Stimulated activated CD8-positive, alpha-beta memory T cell treated with anti-CD3 and anti-CD28 coated beads, Interleukin-2, amount 100 ng/mL, for 1 hour (primary cell): ENCODE measurements at places on chromosomes 16 and 17.

DNA sequence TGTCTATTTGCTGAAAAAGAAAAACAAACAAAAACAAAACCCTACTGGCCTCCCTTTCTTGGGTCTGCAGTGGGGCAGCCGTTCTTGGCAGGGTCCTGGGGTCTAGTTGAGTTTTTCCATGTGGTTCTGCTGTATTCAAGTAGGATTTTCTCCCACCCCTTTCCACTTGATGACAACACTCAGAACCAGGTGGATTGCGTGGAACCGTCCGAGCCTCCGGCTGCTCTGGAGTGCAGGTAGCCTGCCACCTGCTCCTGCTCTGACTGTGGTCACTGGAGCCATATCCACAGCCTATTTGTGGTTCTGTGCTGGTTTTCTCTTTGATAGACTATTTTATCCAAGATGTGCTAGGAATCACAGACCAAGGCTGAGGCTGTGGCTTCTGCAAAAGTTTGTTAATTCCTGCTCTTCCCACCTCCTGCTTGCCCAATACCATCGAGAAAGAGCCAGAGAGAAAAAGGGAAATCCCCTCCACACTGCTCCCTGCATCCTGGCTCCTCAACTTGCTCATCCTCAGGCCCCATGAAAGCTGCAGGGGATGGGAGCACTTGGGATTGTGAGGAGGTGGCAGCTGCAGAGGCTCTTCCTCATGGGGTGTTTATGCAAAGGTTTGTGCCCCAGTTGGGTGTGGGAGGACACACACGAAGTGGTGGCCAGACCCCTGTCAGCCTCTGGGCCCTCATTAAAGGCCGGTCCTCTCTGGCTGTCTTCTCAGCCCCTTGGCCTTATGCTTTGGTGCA, 377.8 kb upstream of the TNRC6C start:
- DNase-seq, result no peak

GRCh38 chr17:64632606-64633005, 29.5 kb downstream of the SMURF2 start:
- DNase-seq, result no peak

GRCh38 chr16:12435730-12436129, 368.0 kb downstream of the CPPED1 start:
- no peak for DNase-seq

GRCh38 chr16:89902980-89903379, 15.7 kb upstream of the MC1R start:
- DNase-seq, result no peak

DNA sequence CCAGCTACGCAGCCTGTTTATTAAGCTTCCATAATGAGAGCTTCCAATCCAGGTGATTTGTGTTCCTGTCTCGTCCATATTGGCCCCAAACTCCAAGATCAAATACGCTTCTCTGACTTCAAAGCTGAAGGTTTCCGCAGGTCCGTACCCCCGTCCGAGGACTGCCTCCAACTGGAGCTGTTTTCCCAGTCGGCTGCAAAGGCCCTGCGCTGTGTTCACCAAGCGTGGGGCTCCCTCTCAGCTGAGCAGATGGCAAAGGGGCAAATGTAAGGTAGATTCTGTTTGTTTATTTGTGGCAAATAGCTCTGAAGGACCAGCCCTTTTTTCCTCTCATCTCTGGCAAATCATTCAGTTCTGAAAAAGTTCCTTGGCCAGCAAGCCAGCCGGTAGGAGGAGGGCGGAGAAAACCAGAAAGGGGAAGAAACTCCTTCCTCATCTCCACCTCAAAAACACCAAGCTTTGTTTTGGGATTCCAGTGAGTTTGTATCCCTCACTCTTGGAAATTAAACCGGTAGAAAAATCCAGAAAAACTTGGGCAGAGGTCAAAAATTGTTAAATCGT, 35.2 kb downstream of the NXN start:
- DNase-seq, result no peak

DNA sequence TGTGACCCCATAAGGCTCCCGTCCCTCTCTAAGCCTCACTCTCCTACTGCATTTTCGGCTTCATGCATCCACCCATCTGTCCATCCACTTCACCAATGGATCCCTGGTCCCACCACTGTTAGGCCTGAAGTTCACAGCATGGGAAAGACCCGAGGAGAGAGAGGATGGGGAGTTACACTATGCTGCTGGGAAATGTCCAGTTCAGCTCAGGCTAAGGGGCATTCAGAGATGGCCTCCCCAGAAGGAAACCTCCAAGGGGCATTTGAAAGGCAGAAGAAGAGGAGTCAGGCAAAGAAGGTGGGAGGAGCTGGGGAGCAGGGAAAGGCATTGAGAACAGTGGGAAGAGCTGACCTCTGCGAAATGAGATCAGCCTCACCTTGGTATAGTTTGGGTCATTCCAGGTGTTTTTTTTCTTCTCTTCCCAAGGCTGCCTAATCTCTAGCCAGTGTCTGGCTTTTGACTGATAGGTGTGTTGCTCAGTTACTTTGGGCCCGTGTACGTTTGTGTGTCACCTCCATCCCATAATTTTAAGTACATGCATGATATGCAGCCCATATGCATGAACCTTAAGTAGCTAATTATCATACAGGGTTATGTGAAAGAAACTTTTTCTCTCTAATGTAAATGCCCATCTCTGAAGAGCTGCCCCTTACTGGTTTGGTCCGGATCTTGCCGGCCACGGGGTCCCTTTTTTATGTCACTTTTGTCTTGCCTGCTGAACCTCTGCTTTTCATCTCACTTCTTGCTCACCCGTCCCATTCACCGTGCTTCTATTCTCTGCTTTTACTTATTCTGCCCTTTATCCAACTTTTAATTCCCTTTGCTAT, 11.6 kb upstream of the DRC7 start:
- no peak for DNase-seq

GRCh38 chr17:56142325-56142724, 10.9 kb upstream of the ANKFN1 start:
- no peak for DNase-seq

GRCh38 chr16:66608241-66609138, 4.0 kb downstream of the CMTM3 start:
- peak; percentile 65 for DNase-seq

DNA sequence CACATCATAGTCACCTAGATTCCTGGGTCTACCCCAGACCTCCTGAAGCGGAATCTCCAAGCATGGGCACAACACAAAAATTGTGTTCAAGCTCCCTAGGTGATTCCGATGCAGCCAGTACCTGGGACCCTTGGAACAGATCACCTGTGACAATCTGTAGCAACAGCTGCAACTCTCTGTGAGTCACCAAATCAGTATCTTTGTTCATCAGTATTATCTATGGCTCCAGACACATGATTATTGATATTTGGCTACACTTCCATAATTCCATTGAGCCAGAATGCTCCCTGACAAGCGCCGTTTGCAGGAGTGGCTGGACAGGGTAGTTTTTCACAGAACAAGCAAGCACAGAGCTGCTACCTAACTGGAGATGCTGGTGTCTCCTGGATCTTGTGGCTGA, 16.2 kb downstream of the SLC6A4 start:
- DNase-seq, result no peak

- no peak for DNase-seq
Observed at GRCh38 chr17:55822028-55822427, 71.2 kb downstream of the PCTP start.

- no peak for DNase-seq
Observed at GRCh38 chr16:55479430-55480140, 587 bp downstream of the MMP2 start.

- no peak for DNase-seq
Observed at GRCh38 chr17:7982173-7982572, 20.2 kb upstream of the GUCY2D start.

DNA sequence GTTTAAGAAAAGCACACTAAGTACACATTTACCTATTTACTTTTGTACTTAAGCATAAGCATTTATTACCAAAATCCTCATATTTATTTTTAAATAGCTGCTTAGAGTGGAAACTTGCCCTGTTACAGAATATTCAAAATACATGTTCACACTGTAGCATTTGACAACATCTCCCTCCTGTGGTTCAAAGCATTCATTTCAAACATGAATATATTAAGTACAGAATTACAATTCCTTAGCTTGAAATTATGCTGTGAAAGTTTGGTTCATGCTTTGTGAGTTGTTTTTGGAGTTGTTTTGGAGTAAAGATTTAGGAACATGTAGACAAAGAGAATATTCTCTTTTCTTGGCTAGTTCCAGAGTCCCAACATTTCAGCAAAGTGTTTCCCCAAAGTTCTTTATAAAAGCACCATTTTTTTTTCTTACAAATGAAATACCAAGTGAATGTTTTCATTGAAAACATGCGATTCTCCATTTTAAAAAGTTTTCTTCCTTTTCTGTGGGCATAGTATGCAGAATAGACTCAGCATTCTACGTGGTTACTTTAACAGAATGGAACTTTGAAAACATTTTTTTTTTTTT, 33.2 kb downstream of the TUBD1 start:
- no peak for DNase-seq

- DNase-seq, result no peak
Observed at GRCh38 chr17:17837966-17838962, 1.5 kb upstream of the SREBF1 start.

- no peak for DNase-seq
Observed at GRCh38 chr16:4049031-4049430, 67.2 kb downstream of the ADCY9 start.

DNA sequence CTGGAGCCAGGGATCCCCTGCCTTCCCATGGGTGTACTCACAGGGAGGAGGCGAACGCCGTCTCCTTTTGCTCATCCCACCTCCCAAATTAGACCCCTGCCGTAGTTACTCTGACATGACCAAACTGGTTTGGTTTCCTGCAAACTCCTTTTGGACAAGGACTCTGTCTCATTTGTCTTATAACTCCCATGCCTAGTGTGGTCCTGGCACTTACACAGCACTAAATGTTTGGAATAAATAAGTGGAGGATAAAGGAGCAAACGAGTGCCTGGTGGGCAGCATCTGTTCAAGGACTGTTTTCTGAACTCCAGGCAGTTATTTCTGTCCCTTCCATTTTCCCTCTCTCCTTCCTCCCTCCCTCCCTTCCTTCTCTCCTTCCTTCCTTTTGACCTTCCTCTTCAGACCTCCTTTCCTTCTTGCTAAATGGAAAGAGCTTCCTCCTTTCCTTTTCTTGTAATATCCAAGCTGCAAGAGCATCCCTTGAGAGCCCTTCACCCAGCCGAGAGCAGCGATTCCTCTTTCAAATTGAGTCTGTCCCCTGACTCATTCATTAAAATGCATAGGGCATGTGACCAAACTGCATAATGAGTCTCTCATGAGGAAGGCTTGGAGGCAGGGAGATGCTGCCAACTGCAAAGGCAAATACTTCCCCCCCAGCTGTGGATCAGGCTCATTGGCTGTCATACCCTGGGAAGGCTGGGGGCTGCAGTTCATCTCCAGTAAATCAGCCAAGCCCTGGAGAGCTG, 36.8 kb downstream of the CHD9 start:
- DNase-seq, result no peak

GRCh38 chr16:28543072-28543471, 4.3 kb upstream of the NUPR1 start:
- no peak for DNase-seq

DNA sequence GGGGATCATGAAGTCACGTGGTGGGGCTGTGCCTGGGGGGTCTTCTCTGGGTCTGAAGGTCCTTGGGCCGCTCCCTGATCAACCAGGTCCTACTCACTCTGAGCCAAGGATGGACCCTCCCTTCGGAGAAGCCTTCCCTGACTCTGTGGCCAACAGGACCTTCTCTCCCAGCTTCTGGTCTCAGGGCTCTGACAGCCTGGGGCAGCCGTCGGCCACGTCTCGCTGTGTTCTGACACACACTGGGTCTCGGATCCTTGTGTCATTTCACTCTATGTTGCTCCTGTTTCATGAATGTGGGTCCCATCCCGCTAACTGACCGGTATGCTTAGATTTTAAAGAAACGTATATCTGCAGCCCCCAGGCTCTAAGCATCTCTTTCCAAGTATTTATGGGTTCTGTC, 256.1 kb downstream of the ENGASE start:
- DNase-seq, result no peak

DNA sequence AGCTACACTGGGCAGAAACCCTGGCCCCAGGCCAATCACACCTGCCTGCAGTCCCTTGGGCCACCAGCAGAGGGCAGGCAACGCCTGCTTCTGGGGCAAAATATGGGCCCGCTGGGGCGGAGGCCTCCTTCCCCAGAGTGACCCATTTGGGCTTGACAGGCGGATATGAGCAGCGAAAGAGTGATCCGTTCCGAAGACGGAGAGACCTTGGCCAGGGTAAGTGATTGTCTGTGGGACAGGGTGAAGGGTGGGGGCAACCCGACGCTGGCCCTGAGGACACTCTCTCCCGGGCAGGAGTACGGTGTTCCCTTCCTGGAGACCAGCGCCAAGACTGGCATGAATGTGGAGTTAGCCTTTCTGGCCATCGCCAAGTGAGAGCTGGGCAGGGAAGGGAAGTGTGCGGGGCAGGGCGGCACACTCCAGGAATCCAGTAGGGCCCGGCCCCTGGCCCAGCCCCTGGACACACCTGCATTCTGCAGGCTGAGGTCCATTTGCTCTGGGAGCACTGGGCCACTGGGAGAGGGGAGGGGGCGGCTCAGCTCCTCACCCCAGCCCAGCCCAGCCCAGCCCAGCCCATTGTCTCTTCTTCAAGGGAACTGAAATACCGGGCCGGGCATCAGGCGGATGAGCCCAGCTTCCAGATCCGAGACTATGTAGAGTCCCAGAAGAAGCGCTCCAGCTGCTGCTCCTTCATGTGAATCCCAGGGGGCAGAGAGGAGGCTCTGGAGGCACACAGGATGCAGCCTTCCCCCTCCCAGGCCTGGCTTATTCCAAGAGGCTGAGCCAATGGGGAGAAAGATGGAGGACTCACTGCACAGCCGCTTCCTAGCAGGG, 3.5 kb upstream of the NHERF1 start:
- peak; percentile 68 for DNase-seq

- no peak for DNase-seq
Observed at GRCh38 chr17:882827-883585, 96.6 kb downstream of the NXN start.

DNA sequence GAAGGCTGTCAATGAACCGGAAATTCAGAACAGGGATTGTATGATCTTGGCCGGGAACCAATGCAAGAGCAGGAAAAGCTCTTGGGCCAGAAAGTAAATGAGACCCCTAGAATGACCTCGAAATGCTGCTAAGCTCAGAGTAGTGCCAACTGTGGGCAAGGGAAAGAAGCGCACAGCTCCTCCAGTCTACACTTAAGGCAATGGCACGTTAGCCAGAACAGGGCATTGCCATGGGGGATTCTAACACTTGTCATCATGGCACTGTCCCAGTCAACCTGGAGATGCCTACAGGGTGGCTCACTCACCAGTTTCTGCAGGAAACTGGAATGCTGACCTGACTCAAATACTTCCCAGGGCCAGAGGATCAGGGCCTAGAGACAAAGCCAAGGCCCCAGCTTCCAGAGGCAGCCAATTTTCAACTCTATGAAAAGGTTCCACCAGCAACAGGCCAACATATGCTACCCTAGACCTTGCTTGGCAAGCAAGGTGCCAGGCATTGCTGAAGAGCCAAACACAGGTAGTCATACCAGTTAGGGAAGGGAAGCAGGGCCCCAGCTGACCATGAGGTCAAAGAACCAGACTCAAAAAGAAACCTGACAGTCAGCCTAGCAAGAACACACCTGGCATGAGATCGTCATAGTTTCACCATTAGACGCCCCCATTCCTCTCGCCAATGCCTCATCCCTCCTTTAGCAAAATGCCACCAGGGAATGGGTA, 34.9 kb downstream of the ARHGAP17 start:
- no peak for DNase-seq
